HT-29 (cell line): ENCODE measurements at places on chromosomes 4 and X. TPM values are rescaled to one million over a fixed set of nuclear protein-coding genes. Genes with fewer than 3 reads are reported as not detected.
A peak's percentile ranks its signal among the peaks of the same experiment; 100 is the strongest.

Gene NPNT
- 25.7 and 35.4 TPM in 2 replicates for total RNA-seq

Gene H2BW2
- not detected in 2 replicates for total RNA-seq

Gene RPL36A
- total RNA-seq = 658 and 887 TPM in 2 replicates

Gene RTL5
- not detected in 2 replicates for total RNA-seq

- DNase-seq = peak; percentile 5
Measured at GRCh38 chr4:27357283-27357682, 496.6 kb downstream of the STIM2 start.

- DNase-seq = no peak
Measured at GRCh38 chr4:1842339-1842895, 13.5 kb downstream of the LETM1 start.

DNA sequence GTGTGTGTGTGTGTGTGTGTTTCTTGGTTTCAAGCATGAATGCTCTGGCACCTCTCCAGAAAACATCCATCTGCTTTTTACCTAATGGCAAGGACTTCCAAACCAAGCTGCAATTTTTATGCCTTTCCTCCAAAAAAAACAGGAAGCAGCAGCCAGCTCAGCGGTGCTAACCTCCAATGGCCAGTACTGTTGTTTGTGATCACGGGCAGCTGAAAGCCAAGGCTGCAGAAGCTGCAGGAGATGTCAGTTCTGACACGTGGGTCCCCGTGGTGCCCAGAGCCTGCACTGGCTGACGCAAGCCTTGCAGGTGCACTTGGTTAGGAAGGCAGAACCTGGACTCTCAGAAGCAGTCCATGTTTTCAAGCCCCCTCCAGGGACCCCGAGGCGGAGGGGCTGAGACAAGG is 313.6 kb upstream of the DDX53 start:
- DNase-seq = no peak

DNA sequence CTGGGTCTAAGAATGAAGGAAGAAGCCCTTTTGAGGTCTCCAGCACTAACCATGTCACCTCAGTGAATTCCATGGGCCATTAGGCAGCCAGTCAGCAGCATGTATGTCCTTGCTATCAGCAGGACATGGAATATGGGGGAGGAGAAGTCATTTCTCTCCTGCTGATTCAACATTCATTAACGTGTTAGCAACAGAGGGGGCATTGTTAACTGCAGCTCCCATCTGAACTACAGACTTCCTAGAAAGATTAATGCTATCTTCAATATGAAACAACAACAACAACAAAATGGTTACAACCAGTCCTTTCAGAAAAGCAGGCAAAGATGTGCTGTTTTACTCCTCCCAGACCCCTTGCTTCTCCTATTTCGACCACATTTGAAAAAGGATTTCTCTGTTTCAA is 120.4 kb upstream of the SLC34A2 start:
- DNase-seq = peak; percentile 12

DNA sequence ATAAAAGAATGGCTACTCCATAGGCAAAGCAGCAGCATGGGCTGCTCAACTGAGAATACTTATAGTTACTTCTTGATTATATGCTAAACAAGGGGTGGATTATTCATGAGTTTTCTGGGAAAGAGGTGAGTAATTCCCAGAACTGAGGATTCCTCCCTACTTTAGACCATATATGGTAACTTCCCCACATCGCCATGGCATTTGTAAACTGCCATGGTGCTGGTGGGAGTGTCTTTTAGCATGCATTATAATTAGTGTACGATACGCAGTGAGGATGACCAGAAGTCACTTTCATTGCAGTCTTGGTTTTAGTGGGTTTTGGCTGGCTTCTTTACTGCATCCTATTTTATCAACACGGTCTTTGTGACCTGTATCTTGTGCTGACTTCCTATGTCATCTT is 141.5 kb downstream of the MAGEB17 start:
- no peak for DNase-seq

GRCh38 chr4:186634591-186635128 is 79.3 kb upstream of the MTNR1A start:
- DNase-seq = no peak

GRCh38 chr4:2592572-2592971 is 56.1 kb downstream of the FAM193A start:
- no peak for DNase-seq

DNA sequence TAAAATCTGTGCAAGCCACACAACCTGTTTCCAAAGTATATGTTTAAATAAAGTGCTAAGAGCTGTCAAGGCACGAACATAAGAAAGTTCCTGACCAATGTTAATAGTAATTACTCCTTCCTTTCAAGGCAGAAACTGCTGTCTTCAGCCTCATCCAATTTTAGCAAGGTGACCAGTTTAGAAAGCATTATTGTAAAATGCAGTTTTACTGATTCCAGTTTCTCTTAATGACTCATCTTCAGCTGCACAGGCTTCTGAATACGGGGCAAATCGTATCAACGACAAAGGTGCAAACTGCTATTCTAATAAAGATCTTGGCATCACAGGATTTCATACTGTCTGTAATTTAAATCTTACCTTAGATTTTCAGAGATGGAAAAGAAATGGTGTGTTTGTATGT is 87.5 kb downstream of the PPP3CA start:
- no peak for DNase-seq

- DNase-seq = no peak
Measured at GRCh38 chr4:73735231-73735630, 5.1 kb upstream of the CXCL8 start.

- DNase-seq = peak; percentile 9
Measured at GRCh38 chrX:133414406-133415275, 648 bp downstream of the GPC4 start.
